ENCODE measurements at places on chromosomes 5 and 9.

- peak; percentile 69 for DNase-seq
These were observed 133.8 kb upstream of the SLC24A2 start for GRCh38 chr9:19922476-19923118.

GRCh38 chr9:114522286-114522685 is 17.0 kb upstream of the WHRN start:
- DNase-seq, result no peak

GRCh38 chr9:22307013-22307711 is 139.5 kb upstream of the DMRTA1 start:
- DNase-seq, result peak; percentile 60

GRCh38 chr9:127557466-127557869 is 54.6 kb upstream of the STXBP1 start:
- DNase-seq, result no peak

GRCh38 chr9:125743682-125744428 is 3.3 kb upstream of the PBX3 start:
- DNase-seq, result no peak

DNA sequence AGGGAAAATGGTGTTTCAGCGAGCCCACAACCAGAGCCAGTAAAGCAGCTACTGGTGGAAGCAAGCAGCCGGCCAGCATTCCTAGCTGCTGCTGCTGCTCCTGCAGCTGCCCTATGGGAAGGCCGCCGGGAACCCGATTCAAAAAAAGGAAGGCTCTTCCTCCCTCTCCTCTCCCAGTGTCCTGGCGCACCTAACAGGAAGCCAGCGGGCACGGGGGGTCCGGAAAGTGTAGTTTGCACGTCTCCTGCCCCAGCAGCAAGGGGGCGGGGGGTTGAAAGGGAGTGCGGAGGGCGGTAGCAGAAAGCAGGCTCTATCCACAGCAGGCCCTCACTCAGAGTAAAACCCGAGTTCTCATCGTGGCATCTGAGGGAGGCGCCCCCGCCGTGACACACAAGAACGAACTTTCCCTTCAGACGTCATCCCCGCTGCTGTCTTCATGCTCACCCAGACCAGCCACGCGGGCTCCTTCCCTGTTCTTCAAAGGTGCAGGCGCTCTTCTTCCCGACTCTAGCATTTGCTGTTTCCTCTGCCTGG is 16.5 kb downstream of the GRXCR2 start:
- DNase-seq, result peak; percentile 79

- no peak for DNase-seq
These were observed 31.6 kb downstream of the FNIP1 start for GRCh38 chr5:131765261-131765660.

GRCh38 chr9:114908805-114909448 is 21.5 kb downstream of the TNFSF8 start:
- no peak for DNase-seq

DNA sequence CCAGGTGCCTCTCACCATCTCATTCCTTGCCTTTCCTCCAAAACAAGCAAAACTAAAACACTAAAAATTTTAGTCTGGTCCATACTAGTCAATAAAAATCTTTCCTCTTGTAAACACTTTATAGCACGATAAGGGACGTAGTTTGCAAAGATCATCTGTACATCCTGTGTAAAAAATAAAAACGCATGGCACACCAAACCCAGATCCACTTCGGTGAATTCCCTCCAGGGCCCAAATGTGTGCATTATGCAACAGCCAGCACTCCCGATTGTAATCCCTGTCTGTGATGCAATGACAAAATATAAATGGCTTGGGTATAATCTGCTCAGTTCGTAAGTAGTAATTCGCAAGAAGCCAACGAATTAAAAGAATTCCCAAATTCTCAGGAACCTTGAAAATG is 1.4 kb downstream of the FAM169A start:
- DNase-seq, result no peak

- DNase-seq, result no peak
These were observed 21.3 kb downstream of the DTWD2 start for GRCh38 chr5:118967059-118967508.

- DNase-seq, result no peak
These were observed 69.3 kb downstream of the DENND1A start for GRCh38 chr9:123860603-123861002.

DNA sequence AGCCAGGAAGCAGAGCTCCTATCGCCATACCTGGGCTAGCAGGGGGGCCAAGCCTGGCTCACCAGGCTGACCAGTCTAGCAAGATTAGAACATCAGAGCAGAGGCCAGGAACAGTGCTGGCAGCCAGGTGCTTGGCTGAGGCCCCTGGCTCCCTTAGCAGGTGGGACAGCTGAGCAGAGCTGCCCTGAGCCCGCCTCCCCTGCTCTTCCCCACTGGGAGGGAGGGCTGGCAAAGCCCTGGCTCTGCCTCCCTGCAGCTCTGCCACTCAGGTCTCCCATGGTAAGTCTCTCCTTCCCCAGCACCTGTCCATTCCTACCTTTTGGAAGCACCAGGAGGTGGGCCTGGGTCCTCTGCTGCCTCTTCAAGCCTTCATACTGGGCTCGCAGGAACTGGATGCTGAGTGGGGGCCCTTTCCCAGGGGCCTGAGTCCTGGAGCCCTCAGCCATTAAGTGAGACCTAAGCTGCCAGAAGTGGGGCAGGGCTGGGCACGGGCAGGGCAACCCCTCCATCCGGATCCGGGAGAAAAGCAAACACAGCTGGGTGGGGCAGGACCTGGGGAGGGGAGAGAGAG is 803 bp downstream of the C9orf152 start:
- DNase-seq, result no peak

DNA sequence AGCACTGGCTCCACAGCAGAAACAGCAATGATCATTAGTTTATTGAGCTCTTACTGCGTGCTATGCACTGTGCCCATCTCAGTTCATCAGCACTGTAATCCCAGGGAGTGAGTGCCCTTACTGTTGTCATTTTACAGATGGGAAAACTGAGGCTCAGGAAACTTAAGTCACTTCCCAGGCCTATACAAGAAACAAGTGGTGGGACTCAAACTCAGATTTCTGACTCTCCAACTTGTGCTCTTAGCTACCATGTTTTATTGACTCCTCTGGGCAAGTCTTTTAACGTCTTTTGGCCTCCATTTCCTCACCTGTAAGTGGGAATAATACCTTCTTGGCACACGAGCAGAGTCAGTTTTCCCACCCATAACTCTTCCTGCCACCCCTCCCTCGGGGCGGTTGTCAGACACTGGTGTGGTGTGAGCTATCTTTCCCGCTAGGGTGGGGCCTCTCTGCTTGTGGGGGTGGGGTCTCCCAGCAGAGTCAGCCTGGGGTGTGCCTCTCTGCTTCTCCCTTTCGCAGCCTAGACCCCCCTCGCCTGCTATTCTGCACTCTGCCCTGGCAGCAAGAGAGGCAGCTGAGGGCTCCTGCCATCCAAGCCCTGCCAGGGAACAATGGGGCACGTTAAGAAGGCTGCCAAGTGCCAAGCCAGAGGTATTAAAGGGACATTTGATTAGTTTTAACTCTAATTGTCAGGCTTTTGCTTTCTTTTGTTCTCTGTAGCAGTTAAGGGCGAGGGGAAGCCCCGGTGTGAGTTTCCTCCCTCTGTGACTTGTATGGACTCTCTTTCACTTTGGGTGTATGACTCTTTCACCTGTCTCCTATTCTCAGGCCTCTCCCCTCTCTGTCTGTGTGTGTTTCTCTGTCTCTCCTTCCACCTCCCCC is 12.1 kb downstream of the GALNT10 start:
- DNase-seq, result no peak

GRCh38 chr5:66779528-66779927 is 183.3 kb downstream of the MAST4 start:
- no peak for DNase-seq

DNA sequence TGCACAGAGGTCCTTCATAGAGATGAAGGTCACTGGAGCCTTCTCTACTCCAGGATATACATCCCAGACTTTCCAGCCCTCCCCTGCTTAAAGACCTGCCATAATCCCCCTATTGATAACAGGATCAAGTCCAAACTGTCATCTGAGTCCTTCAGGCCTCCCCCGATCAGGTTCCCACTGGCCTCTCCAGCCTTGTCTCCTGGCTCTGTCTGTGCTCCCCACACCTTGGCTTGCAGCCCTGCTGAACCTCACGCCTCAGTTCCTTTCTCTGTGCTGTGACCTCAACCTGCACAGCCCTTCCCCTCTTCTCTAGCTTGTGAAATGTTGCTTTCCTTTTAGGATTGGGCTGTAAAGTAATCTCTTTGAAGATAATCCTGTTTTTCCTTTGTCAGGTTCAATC is 2.5 kb upstream of the HRH2 start:
- no peak for DNase-seq

DNA sequence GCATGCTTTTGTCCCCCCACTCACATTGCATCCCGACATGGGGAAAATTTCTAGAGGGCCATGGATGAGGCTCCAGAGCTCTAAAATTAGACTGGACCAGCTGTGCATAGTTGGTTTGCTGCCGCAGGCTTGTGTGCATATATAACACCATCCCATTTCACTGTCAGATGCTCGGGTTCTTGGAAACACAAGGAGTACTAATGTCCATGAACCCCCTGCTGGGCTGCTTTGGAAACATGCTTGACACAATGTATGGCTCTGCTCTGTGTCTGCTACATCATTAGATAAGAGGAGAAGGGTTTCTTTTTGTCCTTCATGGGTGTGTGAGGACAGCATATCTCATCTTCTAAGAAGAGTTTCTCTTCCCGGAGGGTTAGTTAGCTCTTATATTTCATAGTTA is 292.1 kb upstream of the RORB start:
- DNase-seq, result peak; percentile 5

- DNase-seq, result no peak
These were observed 191.1 kb downstream of the OLFM1 start for GRCh38 chr9:135278586-135278985.

- DNase-seq, result no peak
These were observed 1930.5 kb downstream of the EFNA5 start for GRCh38 chr5:105740242-105740641.

GRCh38 chr5:33848554-33848953 is 43.2 kb downstream of the ADAMTS12 start:
- DNase-seq, result no peak

DNA sequence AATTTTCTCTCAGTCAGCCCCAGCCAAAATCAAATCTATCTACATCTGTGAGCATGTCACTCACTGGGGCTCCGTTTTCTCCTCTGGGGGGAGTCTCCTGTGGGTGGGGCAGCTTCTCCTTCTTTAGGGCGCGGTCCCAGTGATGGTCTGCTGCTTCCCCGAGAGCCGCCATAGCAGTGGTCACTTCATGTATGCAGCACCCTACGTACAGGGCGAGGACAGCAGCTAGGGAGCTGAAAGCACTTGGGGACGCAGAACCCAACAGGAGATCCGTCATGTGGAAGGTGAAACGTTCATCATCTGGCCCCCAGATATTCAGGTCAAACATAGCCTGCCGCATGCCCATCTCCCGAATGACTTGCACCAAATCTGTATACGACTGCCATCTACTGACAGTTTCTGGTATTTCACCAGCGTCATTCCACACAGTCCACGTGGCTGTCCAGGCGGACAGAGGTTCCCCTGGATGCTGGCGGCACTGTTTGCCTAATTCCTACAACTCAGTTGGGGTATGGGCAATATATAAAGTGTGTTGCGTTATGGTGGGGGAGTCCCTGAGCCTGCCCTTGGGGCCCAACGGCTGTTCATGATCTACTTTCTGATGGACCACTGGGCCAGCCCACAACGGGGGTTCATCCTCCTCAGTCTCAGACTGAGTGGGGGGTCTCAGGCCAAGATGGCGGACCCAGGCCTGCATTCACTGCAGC is 795.0 kb downstream of the EFNA5 start:
- DNase-seq, result no peak

DNA sequence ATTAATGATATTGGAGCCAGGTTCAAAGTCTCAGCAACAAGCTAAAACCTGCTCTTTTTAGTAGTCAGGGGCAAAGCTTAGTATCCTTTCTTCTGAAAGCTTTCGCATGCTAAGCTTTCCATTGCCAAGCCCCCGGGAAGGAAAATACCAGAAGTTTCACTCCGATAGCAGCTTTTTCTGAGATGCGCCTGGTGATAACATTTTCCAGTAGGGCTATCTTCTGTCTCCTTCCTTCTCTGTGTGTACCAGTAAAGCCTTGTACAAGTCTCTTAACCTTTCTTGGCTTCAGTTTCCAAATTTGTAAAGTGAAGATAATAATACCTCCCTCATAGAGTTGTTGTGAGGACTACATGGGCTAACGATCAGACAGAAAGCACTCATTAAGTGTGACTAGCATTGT is 36.7 kb downstream of the DOCK8 start:
- no peak for DNase-seq

GRCh38 chr5:14235872-14236271 is 92.7 kb downstream of the TRIO start:
- DNase-seq, result no peak

- DNase-seq, result peak; percentile 15
These were observed 1.3 kb downstream of the ASTN2 start for GRCh38 chr9:117413346-117414219.

- no peak for DNase-seq
These were observed 337.3 kb downstream of the SPATA31D1 start for GRCh38 chr9:82325907-82326306.

- peak; percentile 80 for DNase-seq
These were observed 28.7 kb downstream of the ENHO start for GRCh38 chr9:34493972-34494535.

- DNase-seq, result peak; percentile 4
These were observed 15.5 kb downstream of the CARD19 start for GRCh38 chr9:93111371-93112115.

DNA sequence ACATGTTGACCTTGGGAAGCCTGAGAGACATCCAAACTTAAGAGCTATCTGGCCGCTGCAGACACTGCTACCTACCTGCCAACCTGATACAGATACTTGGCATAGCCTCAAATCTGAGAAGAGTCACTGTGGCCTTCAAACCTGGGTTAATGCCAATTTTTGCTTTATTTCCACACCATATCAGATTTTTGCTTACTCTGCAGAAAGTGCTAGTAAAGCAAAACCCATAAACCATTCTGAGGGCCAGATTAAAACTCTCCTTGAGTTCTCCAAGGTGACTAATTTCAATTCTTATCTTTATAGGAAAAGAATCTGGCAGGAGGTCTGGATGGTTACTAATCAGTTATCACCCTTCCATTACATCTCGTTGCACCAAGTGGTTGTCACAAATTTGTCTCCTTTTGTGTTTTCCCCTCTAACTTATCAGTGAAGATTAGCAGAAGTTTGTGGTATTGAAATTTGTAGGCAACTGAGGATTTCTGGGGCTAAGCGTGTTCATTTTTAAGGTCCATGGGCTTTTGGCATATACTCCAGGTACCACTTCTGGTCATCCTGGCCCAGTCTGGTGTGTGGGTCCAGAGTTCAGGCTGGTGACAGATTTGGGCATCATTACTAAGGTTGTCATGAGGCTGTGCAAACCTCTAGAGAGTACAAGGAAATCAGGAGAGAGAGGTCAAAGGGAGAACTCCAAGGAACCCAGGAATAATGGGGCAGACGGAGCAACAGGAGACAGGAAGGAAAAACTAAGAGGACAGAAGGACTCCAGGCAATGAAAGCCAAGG is 177.9 kb downstream of the TSSK1B start:
- DNase-seq, result no peak

- no peak for DNase-seq
These were observed 162.8 kb downstream of the PIK3R1 start for GRCh38 chr5:68378204-68378820.

DNA sequence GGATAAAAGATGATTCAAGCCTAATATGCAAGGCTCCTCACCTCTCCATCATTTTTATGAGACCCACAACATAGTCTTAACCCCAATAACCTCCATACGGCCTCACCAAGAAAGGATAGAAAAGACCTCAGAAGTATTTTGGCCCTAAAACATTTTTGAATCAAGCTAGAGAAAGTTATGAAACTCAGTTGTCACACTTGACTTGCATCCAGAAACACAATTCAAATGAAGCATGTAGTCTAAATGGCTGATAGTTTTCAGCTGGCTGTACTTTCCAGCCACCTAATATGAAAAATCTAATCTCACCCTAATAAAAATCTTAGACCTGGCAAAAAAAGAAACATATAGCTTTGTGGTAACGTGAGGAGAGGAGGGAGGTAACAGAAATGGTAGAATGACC is 116.1 kb downstream of the ARL15 start:
- DNase-seq, result peak; percentile 85

All from muscle of leg (tissue), 16 donors.